NCI-H146 (cell line): ENCODE measurements at places on chromosomes 2 and 18.

DNA sequence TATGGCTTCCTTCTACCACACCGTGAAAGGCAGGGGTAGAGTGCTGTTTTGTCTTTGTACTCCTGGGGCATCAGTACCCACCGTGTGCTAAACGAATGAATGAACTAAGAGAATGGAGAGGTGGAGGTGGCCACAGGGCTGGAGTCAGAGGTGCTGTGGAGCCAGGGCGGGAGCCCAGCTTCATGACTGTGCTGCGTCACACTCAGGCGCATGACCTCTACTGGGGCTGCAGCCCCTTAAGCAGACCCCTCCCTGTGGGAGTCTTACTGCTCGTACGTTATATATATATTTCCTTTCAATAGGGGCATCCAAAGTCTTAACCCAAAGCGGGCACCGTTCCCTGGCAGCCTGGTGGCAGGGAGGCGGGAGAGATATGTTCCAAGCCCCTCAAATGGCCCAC lies 18.0 kb upstream of the LBH start:
- no peak for DNase-seq

DNA sequence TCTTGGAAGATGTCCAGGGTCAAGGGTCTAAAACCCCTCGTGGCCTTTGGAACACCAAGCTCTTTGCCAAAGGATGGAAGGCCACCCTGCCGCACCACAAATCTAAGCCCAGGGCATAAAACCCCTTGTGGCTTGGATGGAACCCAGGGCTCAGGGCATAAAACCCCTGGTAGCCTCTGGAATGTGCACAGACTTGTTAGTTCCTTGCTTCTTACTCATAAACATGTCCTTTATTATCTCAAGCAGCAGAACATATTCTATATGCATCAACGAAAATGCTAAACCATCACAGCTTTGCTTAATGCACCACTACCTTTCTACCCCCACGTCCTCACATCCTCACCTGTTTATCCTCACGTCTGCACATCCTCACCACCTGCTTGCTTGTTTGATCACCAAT lies 998.0 kb downstream of the DSC3 start:
- DNase-seq = no peak

- DNase-seq = no peak
Measured at GRCh38 chr2:34093790-34094189, 494.7 kb upstream of the FAM98A start.

DNA sequence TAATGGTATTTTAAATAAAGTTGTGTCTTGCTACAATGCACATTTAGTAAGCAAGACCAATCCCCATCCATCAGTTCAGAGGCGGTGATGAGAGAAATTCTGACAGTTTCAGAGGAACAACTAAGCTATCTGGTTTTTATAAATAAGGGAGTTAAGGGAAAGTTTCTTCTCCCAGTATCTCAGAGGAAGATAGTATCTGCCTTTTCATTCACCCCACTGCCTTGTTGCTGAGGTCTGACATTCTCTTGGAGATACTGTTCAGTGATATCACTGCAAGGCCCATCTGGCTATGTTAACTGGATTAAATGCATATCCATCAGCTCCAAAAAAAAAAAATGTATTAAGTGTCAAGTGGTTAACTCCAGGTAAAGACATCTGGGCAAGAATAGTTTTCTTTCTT lies 47.9 kb downstream of the RBMS1 start:
- DNase-seq = no peak

- no peak for DNase-seq
Measured at GRCh38 chr2:173656086-173656485, 301.4 kb downstream of the CDCA7 start.

DNA sequence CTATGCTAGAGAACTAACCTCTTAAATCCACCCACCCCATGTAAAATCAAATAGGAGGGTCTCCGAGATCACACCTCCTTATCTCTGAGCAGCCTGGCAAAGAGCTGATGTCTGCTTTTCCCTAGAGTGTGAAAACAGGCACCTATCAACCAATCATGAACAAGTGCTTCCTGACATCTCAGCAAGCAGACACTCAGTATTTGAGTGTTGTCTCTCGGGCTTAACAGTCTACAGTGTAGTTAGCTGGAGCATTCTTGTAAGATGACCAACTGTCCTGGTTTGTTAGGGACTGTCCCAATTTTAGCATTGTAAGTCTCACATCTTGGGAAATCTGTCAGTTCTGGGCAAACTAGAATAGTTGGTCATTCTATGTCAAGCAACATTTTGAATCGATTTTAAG lies 26.4 kb downstream of the MARCHF4 start:
- DNase-seq = no peak

DNA sequence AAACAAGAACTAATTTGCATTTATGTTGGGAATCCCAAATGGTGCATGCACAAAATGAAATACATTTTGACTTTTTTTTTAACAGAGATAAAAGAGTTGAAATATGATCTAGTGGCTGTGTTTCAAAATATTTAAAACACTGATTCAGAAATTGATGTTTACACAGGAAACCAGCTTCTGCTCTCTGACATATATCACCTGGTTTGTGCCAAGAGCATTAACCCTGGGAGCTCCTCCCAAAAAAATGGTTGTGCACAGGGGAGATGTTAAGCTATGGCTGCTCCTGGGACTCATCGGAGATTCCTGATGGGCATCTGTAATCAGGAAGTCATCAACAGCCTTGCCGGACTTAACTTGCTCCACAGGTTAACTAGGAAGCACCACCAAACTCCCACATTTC lies 65.2 kb upstream of the MAL start:
- DNase-seq = no peak
